ENCODE measurements at places on chromosomes 6 and 20.

GRCh38 chr6:5962794-5963193 is 43.9 kb downstream of the NRN1 start:
- DNase-seq, result no peak

GRCh38 chr20:18496042-18496441 is 983 bp downstream of the RBBP9 start:
- DNase-seq, result no peak

- DNase-seq, result no peak
Observed at GRCh38 chr20:64196847-64197306, 32.6 kb downstream of the MYT1 start.

DNA sequence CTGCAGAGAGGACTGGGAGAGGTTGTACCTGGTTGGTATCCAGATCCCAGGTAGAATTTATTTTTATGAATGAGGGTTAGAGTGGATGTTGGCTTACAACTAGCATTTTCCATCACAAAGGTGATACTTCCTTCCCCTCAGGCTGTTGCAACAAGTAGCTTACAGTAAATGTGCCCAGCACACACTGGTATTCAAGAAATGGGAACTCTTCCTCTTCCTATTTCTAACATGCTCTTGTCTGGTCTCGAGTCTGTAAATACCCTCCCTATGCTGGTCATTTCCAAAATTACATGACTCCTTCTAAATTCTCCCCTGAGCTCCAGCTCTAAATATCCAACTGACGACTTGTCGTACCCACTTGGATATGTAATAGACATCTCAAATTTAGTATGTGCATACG is 90.1 kb upstream of the FOXC1 start:
- no peak for DNase-seq

GRCh38 chr6:55882718-55883569 is 7.6 kb upstream of the BMP5 start:
- no peak for DNase-seq

GRCh38 chr6:6713657-6714056 is 125.1 kb downstream of the LY86 start:
- no peak for DNase-seq

- no peak for DNase-seq
Observed at GRCh38 chr20:43721429-43722152, 5.2 kb downstream of the GTSF1L start.

Measured in mesothelial cell of epicardium (in vitro differentiated cells).